Endothelial cell of coronary artery (primary cell): ENCODE measurements at places on chromosomes 2 and 18. TPM values are rescaled to one million over a fixed set of nuclear protein-coding genes. Genes with fewer than 3 reads are reported as not detected.

The CD207 gene
- under 0.01 TPM in 1 of 2 replicates, not detected in the other for total RNA-seq

The APOB gene
- total RNA-seq: 0.27 and 0.28 TPM in 2 replicates

The CRYGD gene
- not detected in 2 replicates for total RNA-seq

The C2orf66 gene
- total RNA-seq: 0.09 TPM in 2 replicates

The TP53I3 gene
- total RNA-seq: 49.7 and 104 TPM in 2 replicates

The ZDBF2 gene
- 9.3 and 14.2 TPM in 2 replicates for total RNA-seq

The MAB21L4 gene
- total RNA-seq: not detected in 2 replicates

The MRPL30 gene
- 35.5 and 36.4 TPM in 2 replicates for total RNA-seq

The FOXI3 gene
- not detected in 2 replicates for total RNA-seq

The BCL11A gene
- total RNA-seq: 0.19 and 0.36 TPM in 2 replicates

The ADCYAP1 gene
- total RNA-seq: 0.94 TPM in 1 of 2 replicates, not detected in the other

The SERTAD2 gene
- total RNA-seq: 2.4 and 4.7 TPM in 2 replicates

The GDF7 gene
- total RNA-seq: 1.5 and 3.6 TPM in 2 replicates

The B4GALT6 gene
- 4.8 and 9.3 TPM in 2 replicates for total RNA-seq

The RAB1A gene
- 95.7 and 104 TPM in 2 replicates for total RNA-seq

The CPSF3 gene
- total RNA-seq: 45.0 and 53.8 TPM in 2 replicates

The CYP20A1 gene
- 25.7 and 34.5 TPM in 2 replicates for total RNA-seq

The ITPRIPL1 gene
- 0.75 and 0.99 TPM in 2 replicates for total RNA-seq

The LHCGR gene
- not detected in 2 replicates for total RNA-seq

The NTSR2 gene
- not detected in 2 replicates for total RNA-seq

The KCNIP3 gene
- total RNA-seq: 0.18 and 0.47 TPM in 2 replicates

The SLC20A1 gene
- total RNA-seq: 69.8 and 85.7 TPM in 2 replicates

The RSAD2 gene
- total RNA-seq: 0.19 and 0.36 TPM in 2 replicates

The CRYGC gene
- not detected in 2 replicates for total RNA-seq

The SNED1 gene
- total RNA-seq: 11.2 and 23.2 TPM in 2 replicates

The INPP1 gene
- 16.1 and 17.0 TPM in 2 replicates for total RNA-seq

The THOC1 gene
- 36.8 and 37.4 TPM in 2 replicates for total RNA-seq

The TANC1 gene
- 47.5 and 75.6 TPM in 2 replicates for total RNA-seq

The ZNF407 gene
- 17.2 and 17.3 TPM in 2 replicates for total RNA-seq

The GALM gene
- 5.6 and 10.1 TPM in 2 replicates for total RNA-seq

The CPLX4 gene
- not detected in 2 replicates for total RNA-seq

The PNO1 gene
- 15.3 and 16.1 TPM in 2 replicates for total RNA-seq

The OXER1 gene
- total RNA-seq: not detected in 2 replicates

The RTN4 gene
- 145 and 390 TPM in 2 replicates for total RNA-seq

The HOXD12 gene
- total RNA-seq: not detected in 2 replicates

The LRRC30 gene
- total RNA-seq: not detected in 2 replicates

The SPATA3 gene
- total RNA-seq: not detected in 2 replicates

The ELOA2 gene
- not detected in 2 replicates for total RNA-seq

The PRKAG3 gene
- total RNA-seq: not detected in 2 replicates

The ANKRD29 gene
- total RNA-seq: 0.27 and 0.85 TPM in 2 replicates

The CASP8 gene
- 9.4 and 15.1 TPM in 2 replicates for total RNA-seq

The CAPN13 gene
- total RNA-seq: not detected in 2 replicates

The CYP26B1 gene
- 0.63 and 1.3 TPM in 2 replicates for total RNA-seq

The LYPD6 gene
- 0.47 and 1.8 TPM in 2 replicates for total RNA-seq

The IRS1 gene
- under 0.01 and 1.6 TPM in 2 replicates for total RNA-seq

The PGAP1 gene
- total RNA-seq: 8.5 and 9.4 TPM in 2 replicates

The CFC1B gene
- total RNA-seq: not detected in 2 replicates

The AGXT gene
- not detected in 2 replicates for total RNA-seq

The ABCG5 gene
- total RNA-seq: not detected in 2 replicates

The RAPH1 gene
- 31.4 and 38.3 TPM in 2 replicates for total RNA-seq

The CROCC2 gene
- not detected in 2 replicates for total RNA-seq

The ALLC gene
- not detected in 2 replicates for total RNA-seq

The KIAA2012 gene
- total RNA-seq: not detected in 2 replicates

The RAPGEF4 gene
- 5.9 and 6.2 TPM in 2 replicates for total RNA-seq
